A549 treated with AZD2906 at 1 μM for 4 hours (cell line): ENCODE measurements at places on chromosomes 1 and 21. TPM values are rescaled to one million over a fixed set of nuclear protein-coding genes. Genes with fewer than 3 reads are reported as not detected.

The GJB4 gene
- 0.06 to 0.17 TPM (median 0.10 TPM) in 5 replicates for total RNA-seq

The RIPPLY3 gene
- total RNA-seq = 0.33 to 0.67 TPM (median 0.54 TPM) in 5 replicates

The OR2T2 gene
- total RNA-seq = not detected in 5 replicates

The PLA2G4A gene
- total RNA-seq = 7.6 to 9.8 TPM (median 8.8 TPM) in 5 replicates

The LGALS8 gene
- 27.7 to 42.2 TPM (median 27.9 TPM) in 5 replicates for total RNA-seq

The PWP2 gene
- total RNA-seq = 1.6 to 2.6 TPM (median 1.9 TPM) in 5 replicates

The PLPP3 gene
- 23.4 to 30.0 TPM (median 26.4 TPM) in 5 replicates for total RNA-seq

The PRKAA2 gene
- 1.5 to 2.0 TPM (median 1.9 TPM) in 5 replicates for total RNA-seq

The CD160 gene
- 0.05 to 1.7 TPM in 2 of 5 replicates, not detected in the others for total RNA-seq

The SPATA46 gene
- not detected in 5 replicates for total RNA-seq

The OR10J1 gene
- not detected in 5 replicates for total RNA-seq

The BNIPL gene
- total RNA-seq = 0.04 to 0.16 TPM (median 0.15 TPM) in 5 replicates

The HSD11B1 gene
- total RNA-seq = 0.33 to 0.60 TPM (median 0.38 TPM) in 5 replicates

The TMEM183A gene
- 46.2 to 48.0 TPM (median 46.8 TPM) in 5 replicates for total RNA-seq

The TEX50 gene
- not detected in 5 replicates for total RNA-seq
